Osteoblast (primary cell): ENCODE measurements at places on chromosomes 11 and 22. TPM values are rescaled to one million over a fixed set of nuclear protein-coding genes. Genes with fewer than 3 reads are reported as not detected.
A peak's percentile ranks its signal among the peaks of the same experiment; 100 is the strongest.

DNA sequence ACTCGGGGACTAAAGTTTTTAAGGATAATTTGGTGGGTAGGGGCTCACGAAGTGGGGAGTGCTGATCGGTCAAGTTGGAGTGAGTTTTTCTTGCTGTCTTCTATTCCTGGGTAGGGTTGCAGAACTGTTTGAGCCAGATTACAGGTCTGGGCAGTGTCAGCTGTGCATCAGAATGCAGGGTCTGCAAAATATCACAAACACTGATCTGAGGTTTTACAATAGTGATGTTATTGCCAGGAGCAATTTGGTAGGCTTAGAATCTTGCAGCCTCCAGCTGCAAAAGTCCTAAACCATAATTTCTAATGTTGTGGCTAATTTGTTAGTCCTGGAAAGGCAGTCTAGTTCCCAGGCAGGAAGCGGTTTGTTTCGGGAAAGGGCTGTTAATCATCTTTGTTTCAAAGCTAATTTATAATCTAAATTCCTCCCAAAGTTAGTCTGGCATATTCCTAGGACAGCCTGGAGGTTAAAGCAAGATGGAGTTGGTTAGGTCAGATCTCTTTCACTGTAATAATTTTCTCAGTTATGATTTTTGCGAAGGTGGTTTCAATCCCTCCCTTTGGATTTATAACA is 39.7 kb upstream of the CALCA start:
- DNase-seq = no peak
- no peak overlapping the region for H3K4me3 ChIP-seq
- no peaks in the 10 kb centered on the region for H3K4me1 ChIP-seq
- no peak overlapping the region for H3K27ac ChIP-seq
- H3K36me3 ChIP-seq = no peaks in the 10 kb centered on the region

GRCh38 chr11:12440565-12440964 is 63.2 kb downstream of the PARVA start:
- DNase-seq = no peak
- no peak overlapping the region for H3K27ac ChIP-seq
- no peaks in the 10 kb centered on the region for H3K27me3 ChIP-seq
- peaks cover 16% of the 10 kb centered on the region for H3K36me3 ChIP-seq
- peaks cover 13% of the 10 kb centered on the region for H3K4me1 ChIP-seq

GRCh38 chr11:17770048-17770652 is 35.6 kb downstream of the KCNC1 start:
- H3K27ac ChIP-seq = no peak overlapping the region
- no peaks in the 10 kb centered on the region for H3K36me3 ChIP-seq
- DNase-seq = peak; percentile 74
- H3K27me3 ChIP-seq = peaks cover 2% of the 10 kb centered on the region

NXPE2 gene
- total RNA-seq = under 0.01 and 0.29 TPM in 2 replicates

- peaks cover 27% of the 10 kb centered on the region for H3K4me1 ChIP-seq
- no peak overlapping the region for H3K4me3 ChIP-seq
- peak overlapping the region; percentile 12 for H3K27ac ChIP-seq
- no peaks in the 10 kb centered on the region for H3K36me3 ChIP-seq
Measured at GRCh38 chr11:73236854-73237253, 18.8 kb downstream of the P2RY2 start.

DNA sequence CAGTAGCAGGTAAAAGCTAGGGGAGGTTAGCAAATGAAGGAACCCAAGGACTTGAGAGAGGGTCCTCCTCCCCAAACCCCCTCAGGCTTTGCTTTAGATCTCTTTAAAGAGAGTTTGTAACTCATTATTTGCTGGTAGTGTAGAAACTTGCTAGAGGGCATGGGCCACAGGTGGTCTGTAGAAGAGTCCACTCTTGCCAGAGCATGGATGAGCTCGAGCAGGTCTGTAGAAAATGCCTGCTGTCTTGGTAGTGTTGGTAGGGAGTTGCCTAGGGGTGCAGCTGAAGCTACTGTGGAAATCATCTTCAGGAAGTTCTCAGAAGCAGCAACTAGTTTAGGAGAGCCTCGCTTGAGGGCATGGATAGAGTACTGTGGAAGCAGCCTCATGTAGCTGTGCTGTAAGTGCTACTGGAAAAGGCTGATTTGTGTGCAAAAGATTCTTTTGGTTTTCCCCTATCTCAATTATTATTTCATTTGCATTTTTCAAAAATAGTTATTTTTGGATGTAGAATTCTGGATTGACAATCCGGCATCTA is 104.3 kb downstream of the TMEM135 start:
- no peak overlapping the region for H3K4me3 ChIP-seq
- no peaks in the 10 kb centered on the region for H3K4me1 ChIP-seq
- H3K36me3 ChIP-seq = no peaks in the 10 kb centered on the region
- H3K27me3 ChIP-seq = no peaks in the 10 kb centered on the region
- DNase-seq = no peak

DNA sequence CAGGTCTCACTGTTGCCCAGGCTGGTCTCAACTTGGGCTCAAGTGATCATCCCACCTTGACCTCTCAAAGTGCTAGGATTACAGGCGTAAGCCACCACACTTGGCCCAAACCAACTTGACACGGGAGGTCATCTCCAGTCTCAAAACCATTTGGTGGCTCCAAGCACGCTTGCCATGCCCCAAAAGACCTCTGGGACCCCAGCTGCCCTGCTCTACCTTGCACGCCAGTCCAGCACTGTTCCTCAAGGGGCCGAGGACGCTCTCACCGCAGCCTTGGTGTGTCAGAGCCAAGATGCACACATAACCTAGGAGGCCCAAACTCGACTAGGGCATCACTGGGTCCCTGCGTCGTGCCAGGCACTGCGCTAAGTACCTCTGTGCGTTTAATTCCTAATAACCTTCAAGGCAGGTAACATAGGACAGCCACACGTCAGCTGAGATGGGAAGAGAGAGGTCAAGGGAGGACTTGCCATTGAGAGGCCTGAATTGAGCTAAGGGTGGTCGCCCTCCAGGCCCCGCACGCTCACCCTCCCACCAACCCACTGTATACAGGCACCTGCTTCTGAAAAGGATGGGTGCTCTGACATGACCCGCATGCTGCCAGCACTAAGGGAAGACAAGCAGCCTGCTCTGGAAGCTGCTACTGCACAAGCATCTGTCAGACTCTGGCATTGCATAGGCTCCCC is 4.6 kb upstream of the GAS2L1 start:
- H3K4me3 ChIP-seq = no peak overlapping the region
- no peaks in the 10 kb centered on the region for H3K4me1 ChIP-seq
- H3K27me3 ChIP-seq = no peaks in the 10 kb centered on the region
- peak; percentile 54 for DNase-seq
- no peak overlapping the region for H3K27ac ChIP-seq
- H3K36me3 ChIP-seq = peaks cover 42% of the 10 kb centered on the region

PRRG4 gene
- total RNA-seq = 0.29 and 0.36 TPM in 2 replicates

OR52N4 gene
- not detected in 2 replicates for total RNA-seq

- peaks cover 21% of the 10 kb centered on the region for H3K4me1 ChIP-seq
- no peak overlapping the region for H3K27ac ChIP-seq
- peaks cover 16% of the 10 kb centered on the region for H3K36me3 ChIP-seq
- H3K4me3 ChIP-seq = peak overlapping the region; percentile 83
- DNase-seq = peak; percentile 73
Measured at GRCh38 chr11:64285885-64286800, 495 bp downstream of the GPR137 start.

SLC17A6 gene
- total RNA-seq = not detected in 2 replicates

DNA sequence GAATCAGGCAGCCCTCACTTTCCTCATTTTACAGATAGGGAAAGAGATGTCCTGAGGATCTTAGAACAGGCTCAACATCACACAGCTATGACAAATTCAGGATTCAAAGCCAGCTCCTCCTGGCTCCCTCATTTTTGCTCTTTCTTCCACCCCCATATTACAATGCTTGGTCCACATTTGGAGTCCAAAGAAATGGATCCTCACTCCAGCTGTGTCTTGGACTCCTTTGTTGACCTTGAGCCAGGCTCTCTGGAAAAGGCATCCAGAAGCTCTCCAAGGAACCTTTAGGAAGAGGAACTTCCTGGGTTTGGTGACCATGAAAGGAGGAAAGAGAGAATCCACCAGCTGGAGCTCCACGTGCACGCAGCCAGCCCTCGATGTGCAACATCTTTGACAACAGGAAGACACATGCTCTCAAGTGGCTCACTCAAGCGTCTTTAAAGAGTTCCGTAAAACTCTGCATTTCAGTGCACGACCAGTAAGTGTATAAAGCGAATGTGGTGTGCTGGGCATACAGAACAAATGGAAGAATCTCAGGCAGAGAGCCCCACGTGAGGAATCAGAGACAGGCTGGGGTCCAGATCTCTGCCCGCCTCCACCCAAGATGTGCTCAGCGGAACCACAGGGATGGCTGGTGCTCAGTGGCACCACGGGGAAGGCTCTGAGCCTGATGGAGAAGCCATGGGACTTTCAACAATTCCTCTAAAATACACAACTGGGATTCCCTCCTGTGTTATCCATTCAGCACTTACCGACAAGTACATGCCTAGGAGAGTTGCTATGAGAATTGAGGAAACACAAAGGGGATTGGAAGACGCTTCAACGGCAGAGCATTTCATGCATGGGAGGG is 48.4 kb downstream of the ISX start:
- no peak overlapping the region for H3K27ac ChIP-seq
- DNase-seq = no peak
- no peaks in the 10 kb centered on the region for H3K27me3 ChIP-seq
- no peak overlapping the region for H3K4me3 ChIP-seq

- no peaks in the 10 kb centered on the region for H3K36me3 ChIP-seq
- H3K4me1 ChIP-seq = peaks cover 27% of the 10 kb centered on the region
- peak overlapping the region; percentile 23 for H3K4me3 ChIP-seq
- H3K27ac ChIP-seq = peak overlapping the region; percentile 71
Measured at GRCh38 chr11:36469881-36470802, 39.9 kb downstream of the TRAF6 start.

- no peak for DNase-seq
- H3K4me3 ChIP-seq = no peak overlapping the region
- peaks cover 3% of the 10 kb centered on the region for H3K27me3 ChIP-seq
- no peaks in the 10 kb centered on the region for H3K36me3 ChIP-seq
Measured at GRCh38 chr22:19550382-19550781, 26.2 kb upstream of the CLDN5 start.

SYCE3 gene
- total RNA-seq = not detected in 2 replicates

CCDC87 gene
- 0.88 and 1.1 TPM in 2 replicates for total RNA-seq

DNA sequence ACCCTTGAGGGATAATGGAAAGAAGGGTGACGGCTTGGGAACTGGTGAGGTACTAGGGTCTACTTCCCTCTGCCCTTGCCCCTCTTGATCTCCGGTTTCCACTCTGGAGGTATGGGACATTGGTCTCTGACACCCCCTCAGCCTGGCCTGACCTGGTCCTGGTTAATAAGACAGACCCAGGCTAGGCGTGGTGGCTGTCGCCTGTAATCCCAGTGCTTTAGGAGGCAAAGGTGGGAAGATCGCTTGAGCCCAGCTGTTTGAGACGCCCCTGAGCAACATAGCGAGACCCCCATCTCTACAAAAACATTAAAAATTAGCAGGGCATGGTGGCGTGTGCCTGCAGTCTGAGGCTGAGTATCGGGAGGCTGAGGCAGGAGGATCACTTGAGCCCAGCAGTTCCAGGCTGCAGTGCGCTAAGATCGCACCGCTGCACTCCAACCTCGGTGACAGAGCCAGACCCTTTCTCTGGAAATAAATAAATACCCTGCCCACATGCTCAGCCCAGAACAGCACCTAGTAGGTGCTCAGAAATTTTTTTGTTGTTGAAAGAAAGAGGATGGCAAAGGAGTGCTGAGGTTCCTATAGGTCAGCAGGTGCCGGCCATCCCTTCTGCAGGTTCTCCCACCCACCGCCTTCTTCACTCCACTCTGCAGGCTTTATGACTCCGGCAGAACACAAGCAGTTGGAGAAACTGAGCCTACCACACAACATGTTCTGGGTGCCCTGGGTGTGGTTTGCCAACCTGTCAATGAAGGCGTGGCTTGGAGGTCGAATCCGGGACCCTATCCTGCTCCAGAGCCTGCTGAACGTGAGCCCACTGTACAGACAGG is 6.3 kb downstream of the BEST1 start:
- H3K4me3 ChIP-seq = peak overlapping the region; percentile 67
- DNase-seq = no peak
- H3K4me1 ChIP-seq = peaks cover 17% of the 10 kb centered on the region
- H3K27me3 ChIP-seq = no peaks in the 10 kb centered on the region

DNA sequence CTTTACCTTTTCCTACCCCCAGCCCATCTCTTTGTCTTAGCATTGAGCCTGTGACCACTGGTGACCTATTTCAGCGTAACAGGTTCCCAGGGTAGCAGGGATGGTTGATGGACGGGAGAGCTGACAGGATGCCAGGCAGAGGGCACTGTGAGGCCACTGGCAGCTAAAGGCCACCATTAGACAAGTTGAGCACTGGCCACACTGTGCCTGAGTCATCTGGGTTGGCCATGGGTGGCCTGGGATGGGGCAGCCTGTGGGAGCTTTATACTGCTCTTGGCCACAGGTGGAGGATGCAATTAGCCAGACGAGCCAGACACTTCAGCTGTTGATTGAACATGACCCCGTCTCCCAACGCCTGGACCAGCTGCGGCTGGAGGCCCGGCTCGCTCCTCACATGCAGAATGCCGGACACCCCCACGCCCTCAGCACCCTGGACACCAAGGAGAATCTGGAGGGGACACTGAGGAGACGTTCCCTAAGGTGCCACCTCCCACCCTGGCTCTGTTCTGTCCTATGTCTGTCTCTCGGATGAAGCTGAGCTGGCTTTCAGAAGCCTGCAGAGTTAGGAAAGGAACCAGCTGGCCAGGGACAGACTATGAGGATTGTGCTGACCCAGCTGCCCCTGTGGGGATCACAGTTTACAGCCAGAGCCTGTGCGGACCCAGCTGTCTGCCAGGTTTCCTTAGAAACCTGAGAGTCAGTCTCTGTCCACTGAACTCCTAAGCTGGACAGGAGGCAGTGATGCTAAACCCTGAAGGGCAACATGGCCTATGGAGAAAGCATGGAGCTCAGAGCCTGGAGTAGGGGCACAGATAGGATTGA is 29.8 kb downstream of the PIK3IP1 start:
- no peak overlapping the region for H3K4me3 ChIP-seq
- no peak for DNase-seq
- no peaks in the 10 kb centered on the region for H3K4me1 ChIP-seq
- no peak overlapping the region for H3K27ac ChIP-seq

ANKK1 gene
- under 0.01 TPM in 1 of 2 replicates, not detected in the other for total RNA-seq

DRD4 gene
- under 0.01 TPM in 1 of 2 replicates, not detected in the other for total RNA-seq

MPZL2 gene
- not detected in 2 replicates for total RNA-seq

DNA sequence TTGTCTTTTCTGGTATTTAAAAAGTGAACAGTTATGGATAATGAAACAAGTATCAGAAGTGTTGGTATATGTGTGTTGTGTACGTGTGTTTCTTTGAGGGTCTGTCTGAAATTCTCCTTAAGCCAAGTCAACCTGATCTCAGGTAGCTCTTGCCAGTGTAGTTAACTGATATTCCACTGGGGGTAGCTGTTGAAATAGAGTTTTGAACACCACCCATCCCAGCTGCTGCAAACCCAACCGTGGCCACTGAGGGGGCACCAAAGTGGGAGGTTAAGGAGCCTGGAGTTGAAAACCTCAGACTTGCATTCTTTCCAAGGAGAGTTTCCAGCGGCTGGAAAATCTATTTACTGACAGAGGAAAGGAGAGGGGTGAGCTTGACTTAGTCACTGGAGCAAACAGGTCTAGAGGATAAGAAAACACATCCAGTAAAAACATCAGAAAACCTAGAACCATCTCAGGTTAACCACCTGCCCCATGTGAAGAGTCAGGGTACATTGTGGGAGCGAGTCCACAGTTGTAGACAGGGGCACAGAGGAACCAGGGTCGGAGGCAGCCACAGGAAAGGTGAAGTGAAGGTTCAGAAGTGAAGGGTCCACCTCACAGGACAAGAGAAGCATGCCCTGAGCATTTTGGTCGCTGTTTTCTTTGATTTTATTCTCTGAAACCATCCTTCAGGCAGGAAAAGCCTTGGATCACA is 8.8 kb upstream of the CUL5 start:
- H3K36me3 ChIP-seq = no peaks in the 10 kb centered on the region
- H3K4me1 ChIP-seq = no peaks in the 10 kb centered on the region
- H3K4me3 ChIP-seq = no peak overlapping the region
- no peak overlapping the region for H3K27ac ChIP-seq
- peak; percentile 70 for DNase-seq

- H3K4me3 ChIP-seq = no peak overlapping the region
- H3K36me3 ChIP-seq = no peaks in the 10 kb centered on the region
- H3K27me3 ChIP-seq = no peaks in the 10 kb centered on the region
Measured at GRCh38 chr22:46586123-46586519, 34.1 kb upstream of the GRAMD4 start.
